ENCODE measurements at places on chromosomes 2 and 18.
A peak's percentile ranks its signal among the peaks of the same experiment; 100 is the strongest.

DNA sequence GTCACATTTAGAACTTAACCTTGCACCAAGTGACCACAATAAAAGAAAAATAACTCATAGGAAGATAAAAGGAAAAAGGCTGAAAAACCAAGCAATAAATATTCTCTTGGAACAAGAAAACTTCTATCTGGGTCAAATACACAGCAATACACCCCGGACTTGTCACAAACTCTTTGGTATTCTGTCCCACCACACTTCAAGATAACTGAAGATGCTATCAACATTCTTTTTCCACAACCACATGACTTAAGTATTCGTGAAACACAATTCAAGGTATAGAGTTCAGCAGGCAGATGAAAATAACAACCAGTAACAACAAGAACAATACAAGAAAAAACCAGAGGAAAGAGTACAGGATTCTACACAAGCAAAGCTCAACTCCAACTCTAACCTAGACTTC, 18.0 kb downstream of the MBD2 start:
- no peak for DNase-seq

DNA sequence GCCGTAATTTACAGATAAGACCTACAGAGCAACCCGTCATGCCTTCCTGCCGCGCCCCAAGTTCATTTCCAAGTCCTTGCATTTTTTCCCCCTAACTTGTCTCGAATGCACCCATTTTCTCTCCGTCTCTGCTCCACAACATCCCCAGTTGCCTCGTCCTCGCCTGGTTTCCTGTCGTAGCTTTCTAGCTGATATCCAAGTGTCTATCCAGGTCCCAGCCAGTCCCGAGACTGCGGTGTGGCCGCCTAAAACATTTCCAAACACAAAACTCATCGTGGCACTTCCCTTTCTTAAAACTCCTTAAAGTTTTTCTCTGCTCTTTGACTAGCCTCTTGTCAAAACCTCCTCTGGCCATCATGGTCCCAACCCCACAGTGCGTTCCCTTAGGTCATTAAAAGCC, 1.2 kb upstream of the BARD1 start:
- no peak for DNase-seq

DNA sequence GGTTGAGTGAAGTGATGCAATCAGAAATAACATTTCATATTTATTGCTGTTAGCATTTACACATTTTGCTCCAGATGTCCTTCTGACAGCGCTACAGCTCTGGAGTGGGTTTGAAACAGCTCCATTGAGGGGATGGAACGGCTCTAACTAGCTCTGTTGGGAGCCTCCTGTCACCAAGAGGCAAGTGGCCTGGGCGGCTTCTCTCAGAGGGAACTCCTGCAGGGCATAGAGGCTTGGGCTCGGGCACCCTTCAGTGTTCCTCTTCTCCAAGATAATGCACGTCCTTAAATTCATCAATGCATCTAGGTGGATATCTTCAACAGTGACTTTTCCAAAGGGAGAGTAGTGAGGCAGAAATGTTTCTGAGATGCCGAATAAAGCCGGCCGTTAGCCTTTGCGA, 122.5 kb downstream of the CNTNAP5 start:
- no peak for DNase-seq

DNA sequence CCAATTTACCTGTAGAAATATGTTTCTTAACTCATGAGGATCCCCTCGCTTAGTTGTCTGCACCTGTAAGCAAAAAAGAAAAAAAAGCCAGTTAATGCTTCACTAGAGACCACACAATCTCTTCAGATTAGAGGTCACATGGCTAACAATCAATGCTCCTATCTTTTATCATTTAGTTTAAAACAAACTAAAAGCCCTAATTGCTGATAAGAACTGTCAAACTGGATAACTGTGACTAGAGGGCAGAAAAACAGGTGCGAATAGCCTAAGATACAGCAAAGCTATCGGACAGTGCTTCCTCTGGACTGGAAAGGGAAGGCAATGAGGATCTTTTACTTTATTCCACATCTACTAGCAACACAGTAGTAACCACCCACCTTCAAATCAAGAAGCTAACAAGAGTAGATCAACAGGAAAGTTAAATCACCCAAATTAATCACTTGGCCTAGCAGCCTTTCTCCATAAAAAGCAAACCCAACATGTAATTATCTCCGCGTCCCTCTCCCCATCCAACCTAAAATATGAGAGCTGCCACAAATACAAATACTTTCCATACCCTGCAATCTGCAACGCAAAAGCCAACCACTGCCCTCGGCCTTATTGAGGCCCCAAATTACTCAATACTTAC, 734 bp downstream of the SLC25A12 start:
- DNase-seq: peak; percentile 8

GRCh38 chr2:230668939-230669303, 43.7 kb upstream of the CAB39 start:
- no peak for DNase-seq

DNA sequence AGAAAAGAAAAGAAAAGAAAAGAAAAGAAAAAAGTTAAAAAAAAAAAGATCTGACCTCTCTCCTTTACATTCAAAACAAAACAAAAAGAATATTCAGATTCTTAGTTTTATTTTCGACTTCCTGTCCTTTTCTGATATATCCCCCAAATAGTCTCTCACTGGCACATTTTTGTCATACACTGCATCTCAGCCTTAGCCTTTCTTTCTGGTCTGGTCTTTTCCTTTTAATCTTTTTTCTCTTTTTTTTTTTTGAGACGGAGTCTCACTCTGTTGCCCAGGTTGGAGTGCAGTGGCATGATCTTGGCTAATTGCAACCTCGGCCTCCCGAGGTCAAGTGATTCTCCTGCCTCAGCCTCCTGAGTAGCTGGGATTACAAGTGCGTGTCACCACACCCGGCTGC, 1.6 kb upstream of the RIOK3 start:
- no peak for DNase-seq

DNA sequence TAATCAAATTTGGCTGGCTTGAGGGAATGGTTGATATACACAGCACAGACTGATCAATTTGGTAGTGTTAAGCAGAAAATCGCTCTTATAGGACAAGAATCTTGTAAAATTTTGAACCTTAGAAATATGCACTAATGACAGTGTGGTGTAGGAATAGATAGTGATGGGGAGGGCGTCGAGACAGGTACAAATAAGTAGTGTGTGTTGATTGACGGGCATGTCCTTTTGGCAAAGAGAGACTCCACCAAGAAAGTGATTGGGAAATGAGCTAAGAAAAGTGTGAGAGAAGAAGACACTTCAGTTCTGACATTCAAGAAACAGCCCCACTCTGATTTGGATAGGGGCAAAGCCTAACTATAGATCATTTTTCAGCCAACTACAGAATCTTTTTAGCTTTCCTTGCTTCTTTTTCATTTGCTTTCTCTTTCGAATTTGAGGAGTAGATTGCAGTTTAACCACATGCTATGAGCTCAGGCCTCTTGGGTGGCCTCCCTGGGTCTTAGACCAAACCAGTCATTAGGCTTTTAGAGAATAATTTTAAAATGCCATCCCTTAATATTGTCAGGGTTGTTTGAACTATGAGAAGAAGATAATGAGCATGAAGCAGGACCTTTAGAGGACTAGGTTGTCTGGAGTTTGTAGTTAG, 127.1 kb downstream of the CERS6 start:
- DNase-seq: no peak

DNA sequence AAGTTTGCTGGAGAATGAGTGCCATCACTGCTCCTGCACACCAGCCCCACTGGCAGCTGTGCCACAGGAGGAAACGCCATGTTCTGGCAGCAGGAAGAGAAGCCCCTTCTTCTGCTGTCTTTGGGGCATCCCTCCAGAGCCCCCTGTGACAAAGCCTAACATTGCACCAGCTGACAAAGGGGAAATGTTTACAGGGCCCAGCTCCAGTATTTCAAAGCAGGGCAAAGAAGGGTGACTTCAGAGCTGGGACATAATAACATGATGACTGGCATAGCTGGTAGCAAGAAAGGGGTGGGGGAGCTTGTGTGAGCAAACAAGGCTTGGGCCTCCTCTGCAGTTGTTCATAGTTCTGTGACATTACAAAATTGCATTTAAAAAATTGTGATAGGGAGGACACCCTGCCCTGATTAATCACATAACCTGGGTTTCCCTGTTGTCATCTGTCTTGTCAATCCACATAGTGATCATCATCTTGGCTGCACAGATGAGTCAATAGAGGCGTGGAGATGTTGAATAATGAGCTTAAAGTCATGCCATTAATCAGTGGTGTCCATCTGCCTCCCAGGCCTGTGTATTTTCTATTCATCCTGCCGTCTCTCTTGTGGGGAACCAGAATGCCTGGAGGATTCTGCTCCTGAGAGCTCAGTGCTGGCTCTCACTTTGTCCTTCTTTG, 29.1 kb upstream of the PDIA6 start:
- DNase-seq: no peak

DNA sequence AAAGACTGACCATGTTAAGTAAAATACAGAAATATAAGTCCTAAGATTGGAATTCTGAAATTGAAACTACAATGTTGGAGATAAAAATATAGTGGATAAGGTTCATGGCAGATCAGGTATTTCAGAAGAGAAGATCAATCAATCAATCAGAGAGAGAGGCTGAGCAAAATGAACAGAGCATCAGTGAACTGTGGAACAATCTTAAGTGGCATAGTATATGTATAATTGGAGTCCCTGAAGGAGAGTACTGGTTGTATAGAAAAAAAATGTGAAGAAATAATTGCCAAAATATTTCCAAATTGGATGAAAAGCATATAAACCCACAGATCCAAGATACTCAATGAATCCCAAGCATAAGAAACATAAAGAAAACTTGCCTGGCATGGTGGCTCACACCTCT, 35.0 kb downstream of the ASB18 start:
- no peak for DNase-seq

DNA sequence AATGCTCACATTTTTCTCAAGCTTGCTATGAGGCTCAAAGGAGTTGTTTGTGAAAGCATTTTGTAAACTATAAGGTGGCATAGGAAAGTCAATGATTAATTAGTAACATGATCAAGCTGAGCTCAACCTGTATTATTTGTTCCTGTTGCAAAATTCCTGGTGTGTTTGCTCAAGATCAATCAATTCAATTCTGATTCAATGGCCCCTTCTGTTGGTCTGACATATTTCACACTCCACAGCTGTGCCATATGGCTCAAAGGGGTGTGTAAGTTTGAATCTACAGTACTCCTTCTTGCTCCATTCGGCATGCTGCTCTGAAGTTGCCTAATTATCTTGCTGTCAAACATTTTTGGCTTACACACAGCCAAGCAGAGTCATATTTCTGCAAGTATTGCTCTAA, 341.6 kb upstream of the LRP1B start:
- DNase-seq: peak; percentile 19

DNA sequence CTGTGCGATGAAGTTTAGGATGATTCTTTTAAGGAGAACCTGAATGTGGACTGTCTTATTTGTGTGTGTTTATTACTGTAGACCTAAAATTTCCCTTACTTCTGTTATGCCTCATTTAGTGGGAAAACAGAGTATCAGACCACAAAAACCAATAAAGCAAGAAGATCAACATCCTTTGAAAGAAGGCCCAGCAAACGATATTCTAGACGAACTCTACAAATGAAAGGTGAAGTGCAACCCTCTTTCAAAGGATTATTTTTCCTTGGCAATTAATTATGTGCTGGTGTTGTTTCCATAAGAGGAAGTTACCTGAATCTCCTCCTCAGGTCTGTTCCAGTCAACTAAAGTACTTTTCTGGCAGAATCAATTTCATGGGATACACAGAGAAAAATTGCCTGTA, 78.6 kb downstream of the EPB41L5 start:
- no peak for DNase-seq

- no peak for DNase-seq
These were observed 61.9 kb upstream of the PXDN start for GRCh38 chr2:1806254-1806653.

DNA sequence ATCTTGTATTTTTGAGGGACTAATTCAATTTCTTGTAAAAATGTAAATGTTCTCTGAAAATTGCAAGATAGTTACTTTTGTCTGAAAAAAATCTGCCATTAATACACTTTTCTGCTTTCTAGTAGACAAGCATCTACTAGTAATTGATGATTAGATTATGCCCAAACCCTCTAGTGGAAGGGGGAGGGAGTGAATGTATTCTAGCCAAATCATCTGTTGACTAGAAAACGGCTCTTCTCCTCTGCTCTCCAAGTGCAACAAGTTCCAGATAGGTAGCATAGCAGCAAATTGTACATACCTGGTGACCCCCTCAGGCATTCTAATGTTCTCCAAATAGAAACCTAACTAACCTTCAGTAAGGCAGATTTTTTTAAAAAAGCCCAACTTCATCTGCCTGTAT, 58.6 kb downstream of the RELCH start:
- no peak for DNase-seq

GRCh38 chr2:31384351-31384750, 30.2 kb downstream of the XDH start:
- DNase-seq: no peak
